ENCODE measurements at places on chromosomes 1 and 21.

DNA sequence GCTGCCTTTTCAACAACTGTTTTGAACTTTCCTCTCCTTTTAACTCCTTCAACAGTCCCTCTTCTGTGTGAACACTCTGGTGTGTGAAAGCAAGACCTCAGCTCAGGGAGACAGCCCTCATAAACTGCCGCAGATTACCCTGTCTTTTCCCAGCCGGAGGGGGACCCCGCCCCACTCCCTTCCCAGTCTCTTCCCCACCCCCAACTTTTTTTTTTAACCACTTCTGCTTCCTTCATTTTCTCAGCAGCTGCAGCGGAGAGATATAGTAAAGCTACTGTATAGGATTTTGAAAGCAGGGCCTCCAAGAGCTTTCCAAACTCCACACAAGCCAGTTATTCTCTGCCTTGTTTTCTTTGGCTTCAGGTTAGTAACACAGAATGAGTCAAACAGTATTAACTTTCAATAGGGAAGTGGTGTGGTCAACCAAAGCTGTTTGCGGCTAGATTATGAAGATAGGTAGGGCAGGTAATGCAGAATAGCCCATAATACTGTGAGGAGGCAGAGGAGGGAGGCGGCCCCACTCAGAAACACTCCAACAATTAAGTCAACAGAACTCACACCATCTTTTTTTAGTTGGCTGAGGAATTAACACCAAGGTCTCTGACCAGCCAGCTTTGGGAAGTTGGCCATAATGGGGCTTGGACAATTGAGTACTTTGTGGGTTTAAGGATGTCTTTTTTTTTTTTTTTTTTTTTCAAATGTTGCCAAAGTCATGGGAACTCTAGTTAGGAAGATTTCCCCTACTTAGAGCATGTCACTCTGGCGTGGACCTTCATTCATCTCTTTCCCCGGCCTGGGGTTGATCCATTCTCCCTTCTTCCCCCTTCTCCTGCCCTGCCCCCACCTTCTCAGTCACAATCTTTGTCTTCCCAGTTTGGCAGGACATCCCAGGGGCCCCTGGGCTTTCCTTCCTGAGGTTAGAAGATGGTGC lies 177.0 kb downstream of the CLIC6 start:
- DNase-seq = no peak

DNA sequence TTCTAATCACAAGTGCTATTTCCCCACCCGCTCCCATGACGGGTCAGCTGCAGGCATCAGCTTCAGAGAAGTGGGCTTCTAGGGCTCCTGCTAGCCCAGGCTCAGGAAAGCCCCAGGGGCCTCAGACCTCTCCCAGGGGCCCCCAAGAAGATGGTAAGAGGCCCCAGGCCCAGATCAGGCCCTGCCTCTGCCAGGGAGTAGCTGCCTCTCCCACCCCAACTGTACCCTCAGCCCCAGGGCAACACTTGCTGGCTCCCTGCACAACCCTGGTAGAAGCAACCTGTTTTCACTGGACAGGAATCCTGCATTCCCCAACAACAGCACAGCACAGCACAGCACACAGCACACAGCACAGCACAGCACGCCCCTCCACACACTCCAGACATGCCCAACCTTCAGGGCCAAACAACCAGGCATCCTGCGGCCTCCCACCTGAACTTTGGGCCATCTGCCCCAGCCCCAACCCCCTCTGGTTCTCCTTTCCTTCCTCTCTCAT lies 6.5 kb downstream of the BLACAT1 start:
- DNase-seq = no peak

- DNase-seq = no peak
Observed at GRCh38 chr1:181711820-181712219, 228.5 kb downstream of the CACNA1E start.

GRCh38 chr1:8200317-8201115 lies 117.4 kb upstream of the SLC45A1 start:
- no peak for DNase-seq

- no peak for DNase-seq
Observed at GRCh38 chr1:114094675-114095074, 59.0 kb downstream of the SYT6 start.

DNA sequence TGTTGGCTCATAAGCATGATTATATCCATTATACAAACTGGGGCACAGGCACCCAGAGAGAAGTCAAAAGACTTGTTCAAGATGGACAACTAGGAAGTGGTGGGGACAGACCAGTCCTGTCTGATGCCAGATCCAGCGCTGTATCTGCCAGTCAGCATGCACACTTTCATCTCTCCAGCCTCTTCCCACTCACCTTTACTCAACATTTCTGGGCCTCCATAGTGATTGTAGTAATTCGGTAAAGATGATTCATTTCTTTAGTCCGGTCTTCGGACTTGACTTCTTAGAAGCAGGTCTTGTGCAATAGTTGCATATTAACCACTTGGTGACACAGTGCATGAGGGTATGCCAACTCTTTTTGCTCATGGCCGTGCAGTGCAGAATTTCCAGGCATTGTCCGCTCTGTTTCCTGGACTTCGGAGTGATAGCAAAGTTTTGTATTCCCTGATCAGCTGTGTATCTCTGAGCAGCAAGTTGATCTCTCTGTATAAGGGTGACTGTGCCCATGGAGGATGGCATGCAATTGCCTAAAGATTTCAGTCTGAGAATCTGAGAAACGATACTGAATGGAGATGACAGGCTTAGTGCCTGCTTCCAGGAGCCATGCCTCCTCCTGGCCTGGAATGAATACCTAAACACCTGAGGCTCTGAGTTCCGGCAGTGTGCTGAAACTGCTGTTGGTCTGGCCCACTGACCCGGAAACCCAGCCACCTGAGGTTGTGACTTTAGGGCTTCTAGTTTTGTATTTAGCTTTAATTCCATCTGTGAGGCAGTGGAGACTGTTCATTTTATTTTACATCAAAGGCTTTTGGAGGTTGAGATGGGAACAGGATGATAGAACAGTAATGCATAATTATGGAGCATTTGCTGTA lies 39.0 kb downstream of the GALNT2 start:
- DNase-seq = no peak

GRCh38 chr1:245043611-245043940 lies 111.2 kb upstream of the KIF26B start:
- no peak for DNase-seq

GRCh38 chr21:44199448-44199847 lies 41.3 kb downstream of the ICOSLG start:
- DNase-seq = no peak

GRCh38 chr21:33688353-33688752 lies 46.1 kb downstream of the ITSN1 start:
- DNase-seq = no peak

DNA sequence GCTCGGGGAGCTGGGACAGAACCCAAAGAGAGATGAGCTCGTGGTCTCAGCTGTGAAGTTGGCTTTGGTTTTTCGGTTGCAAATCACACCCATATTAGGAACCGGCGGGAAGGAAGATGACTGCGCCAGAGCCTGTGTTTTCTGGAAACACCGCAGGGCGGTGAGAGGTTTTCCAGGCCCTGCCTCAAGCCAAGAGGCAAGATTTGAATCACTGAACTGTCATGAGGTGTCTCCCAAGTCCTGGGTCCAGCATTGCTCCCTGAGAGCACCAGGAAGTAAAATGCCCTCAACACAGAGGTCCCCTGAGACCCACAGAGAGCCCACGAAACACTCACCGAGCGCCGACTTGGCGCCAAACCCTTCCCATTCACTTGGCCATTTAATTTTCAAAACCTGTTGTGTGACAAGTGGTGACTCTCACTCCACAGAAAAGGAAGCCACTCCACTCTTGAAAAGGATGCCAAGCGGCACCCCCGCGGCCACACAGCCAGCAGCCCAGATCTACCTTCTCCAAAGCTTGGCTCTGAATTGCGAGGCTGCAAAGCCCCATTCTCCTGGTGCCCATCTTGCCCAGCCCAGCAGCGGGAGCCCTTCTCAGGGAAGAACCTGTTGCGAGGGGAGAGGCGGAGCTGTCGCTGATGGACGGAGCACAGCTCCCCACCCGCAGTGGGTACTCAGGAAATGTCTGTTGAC lies 99.0 kb upstream of the RUNX3 start:
- DNase-seq = no peak

- DNase-seq = no peak
Observed at GRCh38 chr1:2253797-2254480, 25.8 kb downstream of the SKI start.

- DNase-seq = peak; percentile 22
Observed at GRCh38 chr1:43059640-43060574, 101.2 kb upstream of the SLC2A1 start.

DNA sequence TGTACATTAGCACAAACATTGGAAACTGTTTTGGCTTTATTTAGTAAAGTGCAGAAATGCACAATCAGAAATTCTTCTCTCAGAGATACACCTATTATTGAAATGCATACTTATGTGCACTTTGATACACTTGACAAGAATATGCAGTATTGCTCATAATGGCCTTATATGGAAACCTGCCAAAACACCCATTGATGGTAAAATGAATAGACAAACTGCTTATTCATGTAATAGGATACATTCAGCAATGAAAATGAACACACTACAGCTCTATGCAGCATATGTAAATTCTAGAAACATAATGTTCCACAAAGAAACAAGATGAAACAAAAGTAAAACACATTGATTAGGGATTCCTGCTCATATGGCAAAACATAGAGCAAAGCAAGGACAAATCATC lies 223.9 kb downstream of the S1PR1 start:
- DNase-seq = no peak

GRCh38 chr1:204684206-204684570 lies 1.4 kb downstream of the LRRN2 start:
- DNase-seq = no peak

- no peak for DNase-seq
Observed at GRCh38 chr1:198318085-198318484, 161.3 kb downstream of the NEK7 start.

DNA sequence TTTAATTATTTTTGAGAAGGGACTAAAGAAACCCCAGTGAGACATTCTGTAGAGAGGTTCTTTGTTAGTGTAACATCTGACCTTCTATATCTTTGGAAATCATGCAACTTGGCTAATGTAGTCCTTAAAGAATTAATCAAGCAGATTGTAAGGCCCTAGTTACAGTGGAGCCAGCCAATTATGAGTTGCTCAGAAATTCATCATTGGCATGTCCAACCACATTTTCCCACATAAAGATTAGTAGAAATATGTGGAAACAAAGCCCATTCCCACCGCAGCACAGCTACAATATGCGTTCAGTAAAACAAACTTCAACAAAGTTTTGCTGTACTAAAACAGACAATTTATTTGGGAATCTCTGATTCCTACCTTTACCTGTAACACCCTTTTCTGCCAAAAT lies 27.8 kb downstream of the WNT2B start:
- DNase-seq = no peak

DNA sequence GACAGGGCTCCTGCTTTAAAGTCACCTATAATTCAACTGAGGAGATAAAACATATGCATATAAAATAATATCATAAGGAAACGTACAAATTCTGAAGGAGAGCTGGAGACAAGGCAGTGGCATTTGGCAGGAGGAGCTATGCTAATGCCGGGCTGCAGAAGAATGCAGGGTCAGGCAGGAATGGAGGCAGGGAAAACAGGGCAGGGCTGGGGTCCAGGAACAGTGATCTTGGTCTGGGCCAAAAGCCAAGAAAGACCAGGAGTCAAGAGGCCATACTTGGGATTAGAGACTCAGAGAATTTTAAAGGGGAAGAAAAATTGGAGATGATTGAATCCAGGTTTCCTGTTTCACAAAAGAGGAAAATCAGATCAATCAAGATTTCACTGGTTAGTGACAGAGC lies 20.0 kb upstream of the BRDT start:
- DNase-seq = no peak

DNA sequence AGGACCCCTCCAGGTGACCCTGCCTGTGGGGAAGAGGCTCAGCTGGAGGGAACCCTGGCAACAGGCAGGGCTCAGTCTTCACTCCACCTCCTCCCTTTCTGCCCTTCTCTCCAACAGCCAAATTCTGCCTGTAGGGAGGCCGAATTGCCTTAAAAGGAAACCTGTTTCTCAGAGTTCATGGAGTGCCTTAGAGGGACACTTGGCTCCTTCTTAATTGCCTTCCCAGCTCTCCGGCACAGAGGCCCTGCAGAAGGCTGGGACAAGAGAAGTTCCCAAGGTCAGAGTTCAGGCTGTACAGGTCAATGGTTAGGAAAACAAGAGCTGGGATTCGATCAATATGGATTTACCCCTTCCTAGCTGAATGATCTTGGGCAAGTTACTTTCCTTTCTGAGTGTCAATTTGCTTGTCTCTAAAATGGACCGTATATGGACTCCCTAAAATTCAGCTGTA lies 6.2 kb downstream of the CSRP1 start:
- DNase-seq = no peak

GRCh38 chr1:156639601-156640101 lies 2.3 kb upstream of the BCAN start:
- no peak for DNase-seq

DNA sequence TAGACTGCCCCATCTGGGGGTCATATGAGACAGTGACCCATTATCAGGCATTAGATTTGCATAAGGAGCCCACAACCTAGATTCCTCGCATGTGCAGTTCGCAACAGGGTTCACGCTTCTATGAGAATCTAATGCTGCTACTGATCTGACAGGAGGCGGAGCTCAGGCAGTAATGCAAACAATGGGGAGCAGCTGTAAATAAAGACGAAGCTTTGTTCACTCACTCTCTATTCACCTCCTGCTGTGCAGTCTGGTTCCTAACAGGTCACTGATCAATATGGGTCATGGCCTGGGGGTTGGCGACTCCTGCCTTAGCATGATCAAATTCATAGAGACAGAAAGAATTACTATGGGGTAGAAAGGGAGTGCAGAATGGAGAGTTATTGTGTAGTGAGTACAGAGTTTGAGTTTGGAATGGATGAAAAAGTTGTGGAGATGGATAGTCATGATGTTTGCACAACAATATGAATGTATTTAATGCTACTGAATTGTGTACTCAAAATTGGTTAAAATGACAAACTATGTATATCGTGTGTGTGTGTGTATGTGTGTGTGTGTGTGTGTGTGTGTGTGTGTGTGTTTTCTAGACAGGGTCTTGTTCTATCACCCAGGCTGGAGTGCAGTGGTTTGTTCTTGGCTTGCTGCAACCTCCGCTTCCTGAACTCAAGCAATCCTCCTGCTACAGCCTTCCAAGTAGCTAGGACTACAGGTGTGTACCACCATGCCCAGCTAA lies 42.2 kb downstream of the BTF3L4 start:
- DNase-seq = peak; percentile 29

- DNase-seq = no peak
Observed at GRCh38 chr1:101022294-101022693, 3.3 kb downstream of the DPH5 start.

- DNase-seq = no peak
Observed at GRCh38 chr1:113534130-113534817, 144.0 kb downstream of the MAGI3 start.

GRCh38 chr1:200411406-200412257 lies 1.8 kb upstream of the ZNF281 start:
- DNase-seq = no peak

GRCh38 chr1:20052386-20052785 lies 17.6 kb upstream of the PLA2G5 start:
- DNase-seq = no peak

Measured in vagina (tissue), 2 donors.